ENCODE measurements at places on chromosomes 1 and 21.

DNA sequence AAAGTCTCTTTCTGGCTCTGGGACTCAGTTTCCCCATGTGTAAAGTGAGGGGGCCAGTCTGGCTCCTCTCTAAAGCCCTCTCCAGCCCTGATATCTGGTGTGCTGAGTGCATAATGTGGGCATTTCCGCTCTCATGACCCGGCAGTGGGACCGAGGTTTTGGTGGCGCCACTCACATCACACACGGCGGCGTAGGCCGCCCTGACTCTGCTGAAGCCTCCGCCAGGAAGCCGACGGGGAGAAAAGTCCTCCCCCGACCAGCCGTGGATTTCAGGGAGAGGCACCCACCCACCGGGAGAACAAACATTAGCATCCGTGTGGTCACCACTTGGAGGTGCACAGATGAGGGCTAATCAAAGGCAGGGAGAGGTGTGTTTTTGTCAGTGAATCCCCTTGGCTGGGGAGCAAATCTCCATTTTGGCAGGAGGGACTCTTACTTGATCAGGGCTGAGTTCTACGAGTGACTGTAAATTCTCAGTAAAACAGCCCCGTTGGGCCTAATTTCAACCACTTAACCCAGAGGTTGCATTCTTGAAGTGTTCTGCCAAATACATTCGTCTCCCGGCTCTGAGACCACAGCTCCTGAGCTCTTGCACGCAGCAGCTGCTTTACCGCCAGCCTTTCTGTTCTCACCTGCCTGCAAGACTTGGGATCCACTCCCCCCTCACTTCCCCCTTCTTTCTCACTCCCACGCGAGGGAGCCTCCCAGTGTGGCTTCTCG, 118.2 kb downstream of the FOXD2 start:
- no peak for DNase-seq

- DNase-seq = no peak
Observed at GRCh38 chr1:109241344-109241743, 8.0 kb upstream of the CELSR2 start.

GRCh38 chr1:30280572-30280971, 442.8 kb downstream of the MATN1 start:
- no peak for DNase-seq

DNA sequence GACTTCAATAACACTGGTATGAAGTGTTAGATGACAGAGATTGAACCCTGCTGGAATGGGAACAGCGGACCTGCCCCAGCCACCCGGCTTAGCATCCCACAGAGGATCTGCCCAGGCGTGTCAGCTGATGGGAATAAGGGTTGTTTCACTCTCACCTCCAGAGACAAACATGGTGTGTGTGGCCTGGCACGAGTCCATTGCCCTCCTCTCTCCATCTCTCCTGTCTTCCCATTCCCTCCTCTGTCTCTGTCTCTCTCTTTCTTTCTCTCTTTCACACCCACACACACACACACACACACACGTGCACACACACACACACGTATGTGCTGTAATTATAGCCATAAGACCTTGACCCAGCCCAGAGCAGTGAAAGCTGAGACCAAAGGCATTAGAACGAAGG, 200.2 kb downstream of the HIVEP3 start:
- no peak for DNase-seq

- DNase-seq = no peak
Observed at GRCh38 chr1:167456926-167457325, 61.4 kb downstream of the CD247 start.

DNA sequence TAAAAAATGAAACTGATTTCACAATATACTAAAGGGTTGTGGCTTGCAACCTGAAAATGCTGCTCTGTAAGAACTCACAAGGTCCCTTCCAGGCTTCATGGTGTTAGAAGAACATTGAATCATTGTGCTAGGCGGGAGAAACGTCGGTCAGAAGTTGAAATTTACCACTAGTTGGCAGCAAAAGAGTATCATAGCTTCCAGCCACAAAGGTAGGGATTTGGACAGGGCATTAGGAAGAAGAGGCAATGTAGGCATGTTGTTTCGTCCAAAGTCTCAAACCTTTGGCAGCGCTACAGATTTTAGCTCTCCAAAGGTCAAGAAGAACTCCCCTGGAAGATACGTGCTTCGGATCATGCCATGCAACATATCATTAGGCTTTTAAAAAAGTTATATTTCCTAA, 62.5 kb upstream of the ZP4 start:
- DNase-seq = no peak

DNA sequence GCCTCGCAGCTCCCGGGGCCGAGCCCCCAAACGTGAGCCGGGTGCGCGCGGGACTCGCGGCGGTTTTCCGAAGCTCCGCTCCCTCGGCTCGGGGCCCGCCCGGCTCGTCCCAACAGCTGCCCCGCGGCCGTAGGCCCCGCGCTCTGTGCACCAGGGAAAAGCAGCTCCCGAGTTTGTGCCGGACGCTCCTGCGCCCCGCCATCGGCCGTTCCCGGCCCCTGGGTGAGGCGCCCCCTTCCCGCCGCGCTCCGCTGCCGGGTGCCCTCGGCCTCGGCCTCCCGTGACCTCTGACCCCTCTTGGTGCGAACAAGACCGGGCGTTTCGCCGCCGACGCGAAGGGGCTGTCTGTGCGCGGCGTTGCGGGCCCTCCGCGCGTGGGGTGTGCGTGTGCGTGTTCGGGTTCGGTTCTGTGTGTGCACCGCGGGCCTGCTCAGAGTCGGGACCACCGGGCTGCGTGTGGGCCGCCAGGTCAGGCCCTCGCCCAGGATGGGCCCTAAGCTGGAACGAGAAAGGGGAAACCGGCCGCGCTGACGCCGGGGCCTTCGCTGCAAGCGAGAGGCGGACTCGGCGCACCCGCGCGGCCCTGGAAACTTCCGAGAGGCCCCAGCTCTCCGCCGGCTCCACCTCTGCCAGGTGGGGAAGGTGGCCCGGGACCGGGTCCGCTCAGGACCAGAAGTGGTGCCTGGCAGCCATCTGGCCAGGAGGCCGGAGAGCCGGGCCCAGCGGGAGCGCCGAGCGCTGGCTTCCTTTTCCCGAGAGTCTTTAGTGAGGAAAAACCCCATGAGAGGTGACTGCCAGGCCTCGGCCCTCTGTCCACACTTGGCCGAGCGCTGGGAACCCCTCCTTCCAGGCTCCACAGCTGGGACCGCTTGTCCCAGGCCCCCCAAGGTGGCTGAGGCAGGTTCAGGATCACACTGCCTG, 1.9 kb downstream of the PRDM16 start:
- no peak for DNase-seq
